Stimulated activated CD4-positive, alpha-beta T cell treated with anti-CD3 and anti-CD28 coated beads, Interleukin-12 subunit alpha, Interleukin-12 subunit beta, amount 100 ng/mL, for 4 hours (primary cell): ENCODE measurements at places on chromosomes 3 and 15.

- DNase-seq = no peak
These were observed 21.6 kb downstream of the BDH1 start for GRCh38 chr3:197533927-197534725.

GRCh38 chr3:130934442-130935089 is 40.7 kb downstream of the ATP2C1 start:
- no peak for DNase-seq

GRCh38 chr3:39101022-39101689 is 6.3 kb downstream of the GORASP1 start:
- peak; percentile 34 for DNase-seq

- DNase-seq = no peak
These were observed 170.4 kb upstream of the IQSEC1 start for GRCh38 chr3:13243586-13243985.

DNA sequence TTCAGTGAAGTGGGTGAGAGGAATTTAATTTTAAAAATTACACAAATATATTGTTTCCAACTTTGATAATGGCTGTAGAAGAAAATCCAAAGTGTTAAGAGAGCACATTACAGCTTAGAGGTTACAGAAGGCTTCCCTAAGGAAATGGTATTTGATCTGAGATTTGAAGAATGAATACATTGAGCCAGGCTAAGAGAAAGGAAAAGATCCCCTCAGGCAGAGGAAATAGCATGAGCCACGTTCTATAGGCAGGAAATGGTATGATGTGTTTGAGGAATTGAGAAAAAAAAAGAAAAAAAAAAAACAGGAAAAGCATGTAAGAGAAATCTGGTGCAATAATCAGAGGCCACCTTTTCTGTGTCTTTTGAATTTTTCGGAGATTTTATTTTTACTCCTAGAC is 48.6 kb downstream of the UNC13C start:
- no peak for DNase-seq

DNA sequence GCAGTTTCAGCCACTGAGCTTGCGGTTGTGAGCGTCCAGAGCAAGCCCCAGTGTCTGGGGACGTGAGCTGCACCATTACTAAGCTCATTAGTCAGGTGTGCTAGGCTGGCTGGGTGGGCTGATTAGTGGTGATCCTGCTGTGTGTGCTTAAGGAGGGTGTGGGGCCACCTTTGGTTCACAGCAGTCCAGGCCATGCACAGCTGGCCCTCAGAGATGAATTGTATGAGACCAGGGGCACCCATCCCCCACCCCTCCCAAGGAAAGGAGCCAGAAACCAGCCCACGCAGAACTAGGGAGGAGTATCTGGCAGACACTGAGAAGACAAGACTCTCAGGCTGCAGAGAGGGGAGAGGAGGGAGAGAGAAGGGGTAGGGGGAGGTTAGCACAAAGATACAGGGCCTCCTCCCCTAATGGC is 3.8 kb downstream of the TYRO3 start:
- no peak for DNase-seq

DNA sequence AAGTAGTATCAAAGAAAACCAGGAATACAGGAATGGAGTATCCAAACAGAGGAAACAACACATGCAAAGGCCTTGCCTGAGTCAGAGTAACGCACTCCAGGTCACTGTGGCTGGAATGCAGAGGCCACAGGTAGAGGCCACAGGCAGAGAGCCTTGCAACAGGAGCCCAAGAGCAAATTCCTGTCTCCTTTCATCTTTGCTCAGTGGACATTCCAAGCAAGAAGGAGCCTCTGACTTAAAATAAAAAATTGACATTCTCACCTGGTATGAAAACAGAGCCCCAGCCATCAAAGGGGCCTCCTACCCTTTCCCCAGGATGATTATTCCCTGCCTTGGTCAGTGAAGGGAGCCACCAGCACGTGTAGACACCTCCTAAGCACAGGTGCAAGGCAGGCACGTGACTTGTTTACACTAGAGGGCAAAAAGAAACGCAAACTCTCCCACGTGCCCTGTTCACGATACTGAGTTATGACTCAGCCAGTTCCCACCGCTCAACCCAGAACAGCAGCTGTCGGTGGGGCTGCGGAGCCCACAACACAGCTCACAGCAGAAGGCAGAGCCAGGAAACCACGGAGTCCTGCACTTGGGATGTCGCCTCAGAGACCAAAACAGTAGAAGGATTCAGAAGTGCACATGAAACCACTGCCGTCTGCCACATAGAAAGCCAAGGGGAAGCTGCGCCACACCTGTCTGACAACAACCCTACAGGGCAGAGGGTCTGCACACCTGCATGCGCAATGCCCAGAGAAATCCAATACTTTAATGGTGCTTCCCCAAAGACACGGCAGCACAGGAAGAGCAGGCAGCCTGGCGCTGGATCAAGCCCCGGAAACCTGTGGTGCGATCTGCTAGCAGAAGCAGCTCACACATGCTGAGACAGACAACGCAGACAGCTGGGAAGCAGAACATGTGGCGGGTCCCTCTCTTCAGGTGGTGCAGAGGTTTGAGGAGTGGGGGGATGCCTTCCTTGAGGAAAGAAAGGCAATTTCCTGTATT is 52.1 kb downstream of the ITGB5 start:
- DNase-seq = peak; percentile 35

DNA sequence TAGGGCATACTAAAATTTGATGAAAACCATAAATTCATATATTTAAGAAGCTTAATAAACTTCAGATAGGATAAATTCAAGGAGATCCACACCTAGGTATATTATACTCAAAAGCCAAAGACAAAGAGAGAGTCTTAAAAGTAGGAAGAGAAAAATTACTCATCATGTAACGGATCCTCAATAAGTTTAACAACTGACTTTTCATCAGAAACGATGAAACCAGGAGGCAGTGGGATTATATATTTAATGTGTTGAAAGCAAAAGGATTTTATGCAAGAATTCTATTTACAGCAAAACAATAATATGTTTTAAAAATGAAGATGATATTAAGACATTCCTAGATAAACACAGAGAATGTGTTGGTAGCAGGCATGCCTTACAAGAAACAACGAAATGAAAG is 202.7 kb downstream of the OXSM start:
- no peak for DNase-seq

DNA sequence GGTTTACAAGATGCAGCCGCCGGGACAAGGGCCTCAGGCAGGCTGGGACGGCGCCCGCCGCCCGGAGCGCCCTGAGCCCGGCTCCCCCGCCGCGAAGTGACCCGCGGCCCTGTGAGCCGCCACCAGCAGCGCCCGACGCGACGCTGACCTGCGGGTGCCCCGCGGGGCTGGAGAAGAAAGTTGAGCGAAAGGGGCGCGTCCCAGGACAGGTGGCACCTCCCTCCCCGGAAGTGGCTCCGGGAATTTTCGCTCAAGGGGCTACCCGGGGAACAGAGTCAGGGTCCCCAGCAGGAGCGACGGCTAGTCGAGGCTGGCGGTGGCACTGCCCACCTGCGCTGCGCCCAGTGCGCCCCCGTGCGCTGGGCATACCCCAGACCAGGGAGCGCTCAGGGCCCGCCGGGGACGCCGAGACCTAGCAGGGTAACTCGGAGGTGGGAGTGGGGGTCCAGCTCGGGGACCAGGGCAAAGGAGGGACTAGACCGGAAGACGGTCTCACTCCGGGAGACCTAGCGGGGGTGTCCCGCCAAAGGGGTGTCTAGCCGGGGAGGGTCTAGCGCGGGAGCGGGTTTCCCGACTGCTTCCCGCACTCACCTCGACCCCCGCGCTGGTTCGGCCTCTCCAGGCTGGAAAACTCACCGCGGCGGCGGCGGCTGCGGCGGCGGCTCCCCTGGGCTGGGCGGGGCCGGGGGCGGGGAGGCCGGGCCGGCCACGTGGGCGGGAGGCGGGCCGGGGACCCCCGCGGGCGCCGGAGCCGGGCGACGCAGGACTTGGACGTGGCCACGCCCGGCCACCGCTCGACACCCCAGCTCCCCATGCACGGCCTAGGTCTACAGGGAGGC is 18.4 kb downstream of the SPATA12 start:
- peak; percentile 5 for DNase-seq

GRCh38 chr15:100942656-100943425 is 23.7 kb downstream of the LRRK1 start:
- DNase-seq = no peak

- no peak for DNase-seq
These were observed 20.2 kb upstream of the DAPK2 start for GRCh38 chr15:64066451-64066850.

GRCh38 chr3:150984066-150984465 is 11.5 kb upstream of the CLRN1 start:
- DNase-seq = no peak

DNA sequence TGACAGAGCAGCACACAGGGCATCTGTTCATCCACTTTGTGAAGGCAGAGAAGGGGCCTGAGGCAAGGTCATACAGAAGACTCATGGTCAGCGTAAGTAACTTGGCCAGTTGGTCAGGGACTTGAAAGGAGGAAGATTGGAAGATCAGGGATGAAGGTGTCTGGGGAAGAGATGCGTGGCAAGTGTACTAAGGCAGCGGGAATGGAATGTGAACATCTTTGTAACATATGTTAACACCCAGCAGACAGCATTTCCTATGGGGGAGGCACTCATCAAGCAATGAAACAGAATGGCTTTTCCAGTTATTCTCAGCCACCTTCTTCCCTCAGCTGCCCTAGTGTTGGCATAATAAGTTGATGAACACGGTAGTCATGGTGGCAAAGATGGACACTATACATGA is 7.8 kb upstream of the RFC4 start:
- no peak for DNase-seq

DNA sequence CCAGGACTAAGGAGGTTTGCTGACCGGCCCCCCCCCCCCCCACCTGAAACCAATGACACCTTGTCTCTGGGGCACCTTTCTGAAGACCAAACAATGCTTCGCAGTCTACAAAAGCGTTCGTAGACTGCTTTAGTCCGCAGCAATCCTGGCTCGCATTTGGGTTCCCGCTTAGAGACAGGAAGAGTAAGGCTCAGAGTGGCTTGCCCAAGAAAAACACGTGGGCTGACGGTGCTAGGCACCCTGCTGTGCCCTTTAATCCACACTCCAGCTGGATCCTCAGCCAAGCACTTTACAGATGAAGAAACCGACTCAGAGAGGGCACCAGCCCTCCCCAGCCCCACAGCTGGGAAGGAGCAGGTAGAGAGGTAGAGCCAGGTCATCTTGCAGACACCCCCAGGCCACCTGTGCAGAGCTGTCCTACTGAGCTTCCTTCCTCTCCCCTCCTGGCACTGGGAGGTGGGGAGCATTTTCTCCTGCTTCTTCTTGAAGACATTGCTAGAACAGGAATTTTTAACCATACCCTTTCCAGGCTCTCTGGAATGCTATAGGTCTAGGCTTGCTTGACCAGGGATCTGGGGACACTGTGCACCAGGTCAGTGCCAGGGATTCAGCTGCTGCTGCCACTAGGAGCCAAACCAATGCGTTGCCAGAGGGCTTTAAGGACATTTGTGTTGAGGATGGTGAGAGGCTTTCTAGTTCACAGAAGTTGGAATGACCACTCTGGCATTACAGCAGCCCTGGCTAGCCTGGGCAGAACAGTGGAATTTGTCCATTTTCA is 1.0 kb upstream of the KLF15 start:
- DNase-seq = no peak

DNA sequence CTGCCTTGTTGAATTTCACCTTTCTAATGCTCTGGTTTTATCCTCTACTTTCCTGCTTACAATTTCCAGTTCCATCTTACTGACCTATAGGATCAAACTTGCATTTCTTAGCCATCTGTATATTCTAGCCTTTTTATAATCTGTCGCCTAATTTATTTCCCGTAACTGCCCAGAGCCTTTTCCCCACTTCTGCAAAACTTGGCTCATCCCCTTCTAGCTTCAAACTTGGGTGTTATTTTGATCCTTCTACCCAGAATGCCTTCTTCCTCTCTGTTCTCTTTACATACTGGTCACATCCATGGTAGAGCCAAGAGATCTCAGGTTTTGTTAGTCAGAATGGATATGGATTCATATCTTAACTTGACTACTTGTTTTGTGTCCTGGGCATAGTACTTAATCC is 2.6 kb downstream of the SACM1L start:
- no peak for DNase-seq

DNA sequence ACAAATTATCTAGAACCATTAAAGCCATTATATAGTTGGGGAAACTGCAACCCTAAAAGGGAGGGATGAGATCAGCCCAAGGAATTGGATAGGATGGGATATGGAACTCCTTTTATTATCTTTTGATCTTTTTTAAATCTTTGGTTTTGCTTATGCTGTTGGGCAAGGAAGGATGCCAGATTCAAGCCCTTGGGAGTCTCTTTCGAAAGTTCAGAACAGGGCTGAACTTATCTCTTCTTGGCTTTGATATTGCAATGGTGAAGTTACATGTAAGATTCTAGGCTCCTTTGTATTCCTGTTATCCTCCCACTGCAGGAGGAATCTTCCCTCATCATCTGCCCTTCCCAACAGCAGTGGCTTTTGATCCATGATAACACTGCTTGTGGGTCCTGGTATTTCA is 10.0 kb upstream of the SLC22A13 start:
- no peak for DNase-seq

- DNase-seq = no peak
These were observed 66.1 kb upstream of the SPATA12 start for GRCh38 chr3:56994391-56994790.

DNA sequence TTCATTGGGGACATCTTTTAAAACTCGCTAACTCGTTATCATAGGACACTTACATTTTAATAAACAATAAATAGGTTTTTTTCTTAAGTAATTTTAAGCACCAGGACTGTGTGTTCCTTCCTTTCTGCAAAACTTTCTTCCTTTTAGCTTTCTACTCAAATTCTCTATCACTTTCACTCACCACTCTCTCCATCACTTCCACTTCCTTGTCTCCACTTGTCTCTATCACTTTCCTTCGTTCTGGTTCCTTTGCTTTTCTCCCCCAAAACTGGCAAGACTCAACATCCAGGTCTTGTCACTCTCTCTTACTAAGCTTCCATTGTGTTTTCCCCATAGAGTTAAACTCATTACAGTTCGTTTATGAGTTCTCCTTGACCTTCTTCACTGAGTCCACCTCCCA is 99.0 kb downstream of the ZPLD1 start:
- no peak for DNase-seq

- DNase-seq = no peak
These were observed 14.1 kb downstream of the LACTB start for GRCh38 chr15:63135804-63136203.

- DNase-seq = no peak
These were observed 30.7 kb downstream of the LRTM1 start for GRCh38 chr3:54897028-54897711.

DNA sequence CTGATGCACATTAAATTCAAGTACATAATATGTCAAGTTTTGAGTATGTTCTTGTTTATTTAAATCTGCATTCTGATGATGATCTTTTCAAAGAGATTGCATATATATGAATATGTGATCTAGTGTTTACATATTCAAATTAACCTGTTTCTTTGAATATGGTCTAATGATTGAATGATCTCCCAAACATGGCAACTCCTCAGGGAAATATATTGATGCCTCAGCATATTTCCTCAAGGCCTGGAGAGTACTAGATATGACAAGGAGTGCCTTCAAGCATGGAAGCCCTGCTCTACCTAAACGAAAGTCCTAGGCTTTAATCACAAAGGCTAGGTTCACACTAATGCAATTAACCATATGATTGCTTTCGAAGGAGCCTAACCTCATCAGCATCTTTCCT is 532.8 kb downstream of the ZIC1 start:
- no peak for DNase-seq
